ENCODE measurements at places on chromosomes 1 and 21. TPM values are rescaled to one million over a fixed set of nuclear protein-coding genes. Genes with fewer than 3 reads are reported as not detected.
A peak's percentile ranks its signal among the peaks of the same experiment; 100 is the strongest.

The KIF14 gene
- total RNA-seq = 0.17 TPM

The CLCA2 gene
- not detected for total RNA-seq

The PDC gene
- not detected for total RNA-seq

The LINGO4 gene
- total RNA-seq = 0.28 TPM

The LEPR gene
- total RNA-seq = 12.1 TPM

GRCh38 chr21:45470087-45470515, 65.1 kb downstream of the COL18A1 start:
- DNase-seq = peak; percentile 29

DNA sequence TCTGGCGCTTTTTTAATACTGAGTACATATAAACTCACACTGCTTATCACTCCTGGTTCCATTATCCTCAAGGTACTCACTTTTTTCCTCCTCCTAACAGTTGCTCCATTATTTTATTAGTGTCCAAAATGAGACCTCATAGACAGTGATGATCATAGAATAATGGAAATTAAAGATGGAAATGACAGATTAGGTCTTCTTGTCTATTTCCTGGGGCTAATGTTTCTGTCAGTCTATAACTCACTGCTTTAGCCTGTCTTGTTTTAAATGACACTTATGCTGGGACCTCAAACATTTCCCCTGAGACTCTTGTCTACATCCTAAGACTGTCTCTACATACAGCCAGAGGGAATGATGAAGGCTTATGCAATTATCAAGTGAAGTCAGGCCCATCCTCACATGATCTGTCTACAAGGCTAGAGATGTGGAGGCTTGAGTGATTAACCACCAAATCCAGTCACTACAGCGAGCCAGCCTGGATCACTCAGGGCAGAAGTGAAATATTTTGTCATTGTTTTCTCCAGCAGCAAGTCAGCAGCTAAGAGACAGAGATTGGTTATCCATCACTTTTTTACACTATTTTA, 152.1 kb downstream of the ASTN1 start:
- DNase-seq = no peak

DNA sequence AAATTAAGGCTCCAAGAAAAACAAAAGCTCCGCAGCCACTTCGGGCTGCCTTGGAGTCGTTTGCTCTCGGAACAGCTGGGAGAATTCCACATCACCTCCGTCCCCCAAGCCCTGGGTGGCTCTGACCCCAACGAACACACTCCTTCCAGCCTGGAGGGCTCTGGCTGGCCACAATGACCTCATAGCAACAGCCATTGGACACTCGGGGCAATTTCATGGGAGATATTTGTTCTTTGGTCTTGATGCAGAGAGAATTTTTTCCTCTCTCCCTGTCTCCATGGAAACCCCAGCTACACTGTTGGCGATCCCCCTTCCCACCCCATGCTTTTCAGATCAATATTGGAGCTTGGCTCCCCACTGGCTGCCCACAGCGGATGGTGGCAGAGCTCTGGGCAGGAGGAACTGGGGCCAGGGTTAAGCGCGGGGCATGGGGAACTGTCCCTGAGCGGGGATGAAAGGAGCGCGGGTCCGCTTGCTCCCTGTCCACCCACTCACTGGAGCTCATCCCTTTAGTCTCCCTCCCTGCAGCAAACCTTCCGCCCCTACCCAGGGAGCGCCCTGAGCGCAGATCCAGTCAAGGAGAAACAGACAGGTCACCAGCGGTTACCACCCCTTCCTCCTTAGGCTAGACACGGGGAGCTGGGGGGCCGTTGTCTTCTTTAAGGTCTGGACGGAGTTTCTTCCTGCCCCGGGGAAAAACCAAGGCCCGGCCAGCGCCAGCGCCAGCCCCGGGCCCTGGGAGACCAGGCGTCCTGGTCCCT, 1.2 kb downstream of the WNT4 start:
- DNase-seq = no peak

- DNase-seq = no peak
Measured at GRCh38 chr21:14736672-14737071, 190.6 kb upstream of the SAMSN1 start.

DNA sequence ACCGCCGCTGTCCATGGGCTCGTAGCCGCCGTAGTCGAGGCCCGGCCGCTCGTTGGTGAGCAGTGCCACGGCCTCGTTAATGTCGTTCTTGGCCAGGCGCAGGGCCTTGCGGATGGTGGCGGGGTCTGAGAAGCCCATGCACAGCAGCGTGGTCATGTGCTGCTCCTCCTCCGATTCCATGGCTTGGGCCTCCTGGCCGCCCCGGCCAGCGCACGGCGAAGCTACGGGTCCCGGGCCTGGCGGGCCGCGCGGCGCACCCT, 300 bp downstream of the USP24 start:
- DNase-seq = peak; percentile 73

- DNase-seq = no peak
Measured at GRCh38 chr1:213953806-213954205, 34.0 kb upstream of the PROX1 start.

DNA sequence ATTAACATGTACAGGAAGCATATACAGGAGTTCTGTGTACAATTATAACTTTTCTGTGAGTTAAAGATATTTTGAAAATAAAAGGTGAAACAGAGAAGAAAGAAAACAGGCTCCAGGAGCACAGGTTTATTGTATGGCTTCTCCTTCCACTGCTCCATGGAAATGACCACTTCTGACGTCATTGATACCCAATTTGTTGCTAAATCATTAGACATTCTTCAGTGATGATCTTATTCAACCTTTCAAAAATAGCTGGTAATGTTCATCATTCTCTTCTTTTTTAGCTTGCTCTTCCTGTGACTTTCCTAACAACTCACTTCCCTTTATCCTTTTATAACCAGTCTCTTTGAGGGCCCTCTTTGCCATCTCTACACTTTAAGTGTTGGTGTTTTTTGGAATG, 77.8 kb downstream of the KCNK2 start:
- no peak for DNase-seq

DNA sequence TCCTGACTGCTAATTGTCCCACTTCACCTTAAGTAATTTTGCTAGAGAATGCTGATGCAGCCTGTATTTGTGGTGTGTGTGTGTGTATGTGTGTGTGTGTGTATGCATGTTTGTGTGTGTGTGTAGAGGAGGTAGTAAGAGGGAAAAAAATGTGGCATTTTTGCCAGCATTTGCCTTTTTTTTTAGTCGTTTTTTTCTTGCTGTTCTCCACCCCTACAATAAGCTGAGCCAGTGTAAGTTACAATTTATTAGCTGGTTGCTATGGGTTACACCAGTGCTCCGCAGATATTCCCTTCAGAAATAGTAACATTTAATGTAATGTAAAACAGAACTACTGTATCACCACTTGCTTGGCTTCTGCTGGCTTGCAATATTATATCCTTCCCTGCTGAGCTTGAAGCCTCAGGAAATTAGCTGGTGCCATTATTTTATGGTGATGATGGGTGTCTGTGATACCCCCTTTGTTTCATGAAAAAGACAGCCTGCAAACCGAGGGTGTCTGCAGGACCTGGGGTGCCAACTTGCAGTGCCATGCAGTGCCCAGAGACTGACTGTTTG, 23.4 kb upstream of the IGSF3 start:
- no peak for DNase-seq

Data from right cardiac atrium (tissue), 5 donors.